Keratinocyte (primary cell): ENCODE measurements at places on chromosomes 5 and 9. TPM values are rescaled to one million over a fixed set of nuclear protein-coding genes. Genes with fewer than 3 reads are reported as not detected.

BASP1 gene
- polyA plus RNA-seq: 112 to 155 TPM (median 127 TPM) in 3 replicates

HAVCR2 gene
- polyA plus RNA-seq: 0.03 TPM in 1 of 3 replicates, not detected in the others

PCDHGA8 gene
- 0.08 to 0.09 TPM (median 0.09 TPM) in 3 replicates for polyA plus RNA-seq

FBLL1 gene
- 0.06 TPM in 1 of 3 replicates, not detected in the others for polyA plus RNA-seq

CCNI2 gene
- 0.05 to 0.14 TPM in 2 of 3 replicates, not detected in the other for polyA plus RNA-seq

HIGD2A gene
- 74.6 to 91.4 TPM (median 87.9 TPM) in 3 replicates for polyA plus RNA-seq

TLX3 gene
- polyA plus RNA-seq: not detected in 3 replicates

UNC13B gene
- polyA plus RNA-seq: 9.3 to 10.9 TPM (median 9.8 TPM) in 3 replicates

SLC4A9 gene
- polyA plus RNA-seq: 0.04 to 0.14 TPM (median 0.07 TPM) in 3 replicates

NREP gene
- 3.8 to 12.3 TPM (median 9.1 TPM) in 3 replicates for polyA plus RNA-seq

RGS14 gene
- 8.6 to 10.6 TPM (median 9.3 TPM) in 3 replicates for polyA plus RNA-seq

OR13J1 gene
- not detected in 3 replicates for polyA plus RNA-seq

SV2C gene
- polyA plus RNA-seq: 0.02 to 0.34 TPM (median 0.08 TPM) in 3 replicates

FLT4 gene
- 0.03 to 0.05 TPM in 2 of 3 replicates, not detected in the other for polyA plus RNA-seq

PRRC2B gene
- polyA plus RNA-seq: 15.2 to 38.8 TPM (median 20.8 TPM) in 3 replicates

TPPP gene
- 0.88 to 2.5 TPM (median 1.1 TPM) in 3 replicates for polyA plus RNA-seq

INSL4 gene
- polyA plus RNA-seq: 0.04 TPM in 1 of 3 replicates, not detected in the others

C5orf58 gene
- polyA plus RNA-seq: not detected in 3 replicates

NADK2 gene
- polyA plus RNA-seq: 7.2 to 15.4 TPM (median 8.4 TPM) in 3 replicates

SPINK6 gene
- polyA plus RNA-seq: 25.8 to 67.7 TPM (median 35.5 TPM) in 3 replicates

BTNL8 gene
- polyA plus RNA-seq: not detected in 3 replicates
